ENCODE measurements at places on chromosomes 2 and 18. TPM values are rescaled to one million over a fixed set of nuclear protein-coding genes. Genes with fewer than 3 reads are reported as not detected.

DNA sequence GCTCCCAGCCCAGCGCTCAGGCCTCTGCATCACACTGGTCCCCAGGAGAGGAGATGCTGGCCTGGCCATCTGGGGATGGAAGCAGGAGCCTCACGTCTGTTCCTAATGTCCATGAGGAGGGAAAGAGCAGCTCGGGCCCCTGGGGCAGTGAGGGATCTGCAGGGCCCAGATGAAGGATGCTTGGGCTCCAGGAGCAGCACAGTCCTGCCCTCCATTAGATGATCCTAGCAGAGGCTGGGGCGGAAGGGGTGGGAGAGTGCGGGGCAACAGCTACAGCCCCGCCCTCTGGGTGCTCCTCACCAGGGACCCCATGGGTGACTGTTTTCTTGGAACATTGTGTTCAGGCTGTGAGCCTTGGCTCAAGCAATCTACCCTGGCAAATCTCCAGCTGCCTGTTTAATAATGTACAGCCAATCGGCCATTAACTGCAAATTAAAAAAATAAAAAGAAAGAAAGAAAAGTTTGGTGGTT, 49.7 kb downstream of the TNS1 start:
- peak overlapping the region; percentile 72 for H3K27ac ChIP-seq
- no peaks in the 10 kb centered on the region for H3K36me3 ChIP-seq
- peaks cover 53% of the 10 kb centered on the region for H3K4me1 ChIP-seq
- no peak for DNase-seq
- no peak overlapping the region for H3K4me3 ChIP-seq

- H3K36me3 ChIP-seq = no peaks in the 10 kb centered on the region
- peaks cover 12% of the 10 kb centered on the region for H3K4me1 ChIP-seq
- no peak for DNase-seq
These were observed 252.2 kb downstream of the KLHL29 start for GRCh38 chr2:23637011-23637778.

DNA sequence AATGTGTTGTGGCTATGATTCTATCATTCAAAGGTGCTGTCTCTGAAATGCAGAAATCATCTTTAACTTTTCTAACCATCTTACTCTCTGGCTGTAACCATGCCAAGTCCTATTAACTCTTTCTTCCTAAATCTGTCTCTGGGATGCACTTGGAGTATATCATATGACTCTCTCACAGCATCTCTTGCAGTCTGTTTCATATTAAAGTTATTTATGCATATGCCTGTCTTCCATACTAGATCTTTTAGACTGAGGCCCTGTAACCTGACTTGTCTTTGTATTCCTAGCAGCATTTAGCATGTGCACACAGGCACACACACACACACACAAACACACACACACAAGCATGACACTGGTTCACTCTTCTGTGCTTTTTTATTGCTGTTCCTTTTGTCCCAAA, 320.6 kb downstream of the ETAA1 start:
- no peak for DNase-seq
- H3K4me1 ChIP-seq = no peaks in the 10 kb centered on the region
- no peak overlapping the region for H3K27ac ChIP-seq
- H3K4me3 ChIP-seq = no peak overlapping the region
- no peaks in the 10 kb centered on the region for H3K36me3 ChIP-seq

- DNase-seq = no peak
- H3K27ac ChIP-seq = no peak overlapping the region
- no peak overlapping the region for H3K4me3 ChIP-seq
- H3K4me1 ChIP-seq = no peaks in the 10 kb centered on the region
- H3K27me3 ChIP-seq = no peaks in the 10 kb centered on the region
These were observed 52.2 kb upstream of the ACKR3 start for GRCh38 chr2:236517251-236518031.

- H3K27me3 ChIP-seq = no peaks in the 10 kb centered on the region
- no peaks in the 10 kb centered on the region for H3K36me3 ChIP-seq
- H3K4me1 ChIP-seq = no peaks in the 10 kb centered on the region
- no peak overlapping the region for H3K27ac ChIP-seq
- no peak for DNase-seq
- H3K4me3 ChIP-seq = no peak overlapping the region
These were observed 232.3 kb downstream of the OSR1 start for GRCh38 chr2:19125901-19126680.

DNA sequence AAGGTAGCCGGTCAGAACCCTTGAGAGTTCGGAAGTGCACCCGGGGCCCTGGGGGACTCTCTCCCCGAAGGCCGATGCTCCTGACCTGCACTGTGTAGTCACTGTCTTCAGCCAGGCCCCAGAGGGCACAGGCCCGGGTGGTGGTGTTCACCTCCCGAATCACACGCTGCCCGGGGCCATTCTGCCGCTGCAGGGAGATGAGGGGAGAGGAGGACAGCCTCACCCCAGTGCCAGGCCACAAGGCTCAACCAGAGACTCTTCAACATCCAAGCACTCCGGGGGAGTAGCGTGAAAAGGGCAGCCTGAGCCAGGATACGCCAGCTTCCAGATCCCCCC, 1.1 kb downstream of the FNDC4 start:
- H3K4me3 ChIP-seq = peak overlapping the region; percentile 54
- H3K27ac ChIP-seq = no peak overlapping the region
- peaks cover 7% of the 10 kb centered on the region for H3K4me1 ChIP-seq
- peaks cover 22% of the 10 kb centered on the region for H3K27me3 ChIP-seq
- DNase-seq = no peak

Gene MLPH
- total RNA-seq = 6.5 TPM

GRCh38 chr18:41456831-41457230, 498.2 kb upstream of the PIK3C3 start:
- H3K4me1 ChIP-seq = no peaks in the 10 kb centered on the region

DNA sequence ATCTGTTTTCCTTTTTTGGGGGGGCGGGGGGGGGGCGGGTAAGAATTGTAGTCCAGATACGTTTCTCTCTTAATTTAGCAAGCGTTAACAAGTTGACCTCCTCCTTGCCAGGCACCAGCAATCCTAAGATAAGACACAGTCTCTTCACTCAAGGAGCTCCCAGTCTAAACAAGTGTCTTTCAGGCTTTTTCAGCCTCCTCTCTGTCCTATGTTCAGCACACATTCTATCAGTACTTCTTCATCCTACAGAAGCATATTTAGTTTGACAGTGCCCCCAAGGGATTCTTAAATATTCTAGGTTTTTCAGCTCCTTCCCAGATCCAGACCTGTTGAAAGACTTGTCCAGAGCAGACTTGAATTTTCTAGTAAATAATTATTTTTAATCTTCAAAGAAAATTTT, 2.7 kb downstream of the PPP1CB start:
- H3K27me3 ChIP-seq = no peaks in the 10 kb centered on the region
- DNase-seq = no peak
- peak overlapping the region; percentile 96 for H3K27ac ChIP-seq
- peak overlapping the region; percentile 89 for H3K4me3 ChIP-seq

Gene SLC4A3
- total RNA-seq = 0.25 TPM

- no peak overlapping the region for H3K4me3 ChIP-seq
- no peak overlapping the region for H3K27ac ChIP-seq
- no peaks in the 10 kb centered on the region for H3K4me1 ChIP-seq
These were observed 318.0 kb downstream of the CELF4 start for GRCh38 chr18:37247497-37248161.

Gene C1QL2
- total RNA-seq = not detected

- no peaks in the 10 kb centered on the region for H3K36me3 ChIP-seq
These were observed 66.6 kb upstream of the STAM2 start for GRCh38 chr2:152241948-152242729.

GRCh38 chr2:150630587-150631235, 143.2 kb upstream of the RND3 start:
- no peak for DNase-seq
- H3K36me3 ChIP-seq = no peaks in the 10 kb centered on the region
- H3K4me1 ChIP-seq = no peaks in the 10 kb centered on the region
- no peak overlapping the region for H3K27ac ChIP-seq
- no peaks in the 10 kb centered on the region for H3K27me3 ChIP-seq
- no peak overlapping the region for H3K4me3 ChIP-seq

- peaks cover 23% of the 10 kb centered on the region for H3K4me1 ChIP-seq
- peak overlapping the region; percentile 9 for H3K4me3 ChIP-seq
- peak overlapping the region; percentile 92 for H3K27ac ChIP-seq
These were observed 2.1 kb downstream of the SLC39A10 start for GRCh38 chr2:195659114-195659513.

- no peaks in the 10 kb centered on the region for H3K36me3 ChIP-seq
- no peaks in the 10 kb centered on the region for H3K27me3 ChIP-seq
- H3K4me1 ChIP-seq = no peaks in the 10 kb centered on the region
- no peak for DNase-seq
- H3K27ac ChIP-seq = no peak overlapping the region
These were observed 1337.6 kb upstream of the SLC39A10 start for GRCh38 chr2:194319222-194319992.

GRCh38 chr18:22977847-22978701, 44.9 kb downstream of the RBBP8 start:
- no peaks in the 10 kb centered on the region for H3K27me3 ChIP-seq
- H3K36me3 ChIP-seq = no peaks in the 10 kb centered on the region
- H3K27ac ChIP-seq = no peak overlapping the region
- DNase-seq = no peak
- no peaks in the 10 kb centered on the region for H3K4me1 ChIP-seq
- H3K4me3 ChIP-seq = no peak overlapping the region

Gene MTERF4
- 42.8 TPM for total RNA-seq

DNA sequence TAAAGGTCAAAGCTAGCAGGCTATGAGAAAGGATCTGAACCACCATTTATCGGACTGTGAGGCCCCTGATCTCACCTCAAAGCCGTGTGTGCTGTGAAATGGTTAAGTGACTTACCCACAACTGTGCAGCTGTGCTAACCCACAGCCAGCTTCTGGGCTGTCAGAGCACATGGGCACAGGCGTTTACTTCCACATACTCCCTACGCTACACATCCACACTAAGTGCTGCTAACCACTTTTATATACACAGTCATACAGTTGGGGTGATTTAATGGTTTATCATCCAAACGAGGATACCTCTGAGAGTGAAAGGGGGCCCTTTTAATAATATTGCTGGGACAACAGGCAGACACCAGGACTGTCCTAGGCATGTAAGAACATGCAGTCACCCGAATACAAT, 37.3 kb downstream of the CYRIA start:
- no peak for DNase-seq
- no peaks in the 10 kb centered on the region for H3K36me3 ChIP-seq
- H3K27me3 ChIP-seq = no peaks in the 10 kb centered on the region
- peaks cover 71% of the 10 kb centered on the region for H3K4me1 ChIP-seq
- H3K4me3 ChIP-seq = no peak overlapping the region

GRCh38 chr18:35089891-35090550, 48.8 kb downstream of the MAPRE2 start:
- peak overlapping the region; percentile 44 for H3K27ac ChIP-seq
- DNase-seq = no peak
- no peak overlapping the region for H3K4me3 ChIP-seq
- H3K4me1 ChIP-seq = peaks cover 60% of the 10 kb centered on the region

Gene ASPRV1
- total RNA-seq = 0.42 TPM

DNA sequence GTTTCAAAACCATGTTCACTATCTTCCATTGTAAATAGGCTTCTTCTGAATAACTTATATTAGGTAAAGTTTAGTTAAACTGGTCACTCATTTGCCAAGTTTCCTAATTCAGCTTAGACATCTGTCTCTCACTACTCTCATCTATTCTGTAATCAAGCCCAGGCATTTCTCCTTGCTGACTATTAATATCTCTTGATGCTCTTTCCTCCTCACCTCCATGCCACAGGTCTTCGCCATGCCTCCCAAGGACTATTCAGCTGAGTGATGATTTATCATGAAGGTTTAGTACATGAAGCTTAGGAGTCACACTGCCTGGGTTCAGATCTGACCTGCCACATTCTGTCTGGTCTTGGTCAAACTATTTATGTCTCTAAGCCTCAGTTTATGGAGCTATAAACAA, 115.5 kb downstream of the SPOPL start:
- DNase-seq = no peak
- H3K27ac ChIP-seq = no peak overlapping the region
- H3K4me3 ChIP-seq = no peak overlapping the region
- no peaks in the 10 kb centered on the region for H3K36me3 ChIP-seq

- no peaks in the 10 kb centered on the region for H3K36me3 ChIP-seq
- no peak overlapping the region for H3K4me3 ChIP-seq
- peak overlapping the region; percentile 78 for H3K27ac ChIP-seq
- H3K27me3 ChIP-seq = no peaks in the 10 kb centered on the region
- no peak for DNase-seq
These were observed 39.4 kb downstream of the BMP10 start for GRCh38 chr2:68831686-68832232.

- H3K36me3 ChIP-seq = no peaks in the 10 kb centered on the region
- peaks cover 87% of the 10 kb centered on the region for H3K4me1 ChIP-seq
- H3K27me3 ChIP-seq = no peaks in the 10 kb centered on the region
- no peak for DNase-seq
- no peak overlapping the region for H3K4me3 ChIP-seq
These were observed 124.1 kb upstream of the EML6 start for GRCh38 chr2:54599326-54599710.

- no peaks in the 10 kb centered on the region for H3K36me3 ChIP-seq
- DNase-seq = no peak
- H3K4me3 ChIP-seq = no peak overlapping the region
- no peak overlapping the region for H3K27ac ChIP-seq
- no peaks in the 10 kb centered on the region for H3K27me3 ChIP-seq
These were observed 32.3 kb upstream of the MEP1B start for GRCh38 chr18:32157580-32157979.

- H3K36me3 ChIP-seq = no peaks in the 10 kb centered on the region
- no peak for DNase-seq
- H3K27ac ChIP-seq = no peak overlapping the region
- H3K27me3 ChIP-seq = no peaks in the 10 kb centered on the region
- no peaks in the 10 kb centered on the region for H3K4me1 ChIP-seq
- no peak overlapping the region for H3K4me3 ChIP-seq
These were observed 1.7 kb upstream of the MGAT5 start for GRCh38 chr2:134252092-134252750.

GRCh38 chr2:169365029-169365480, 2.7 kb upstream of the LRP2 start:
- H3K4me3 ChIP-seq = peak overlapping the region; percentile 46
- H3K4me1 ChIP-seq = peaks cover 41% of the 10 kb centered on the region
- no peaks in the 10 kb centered on the region for H3K36me3 ChIP-seq
- peaks cover 41% of the 10 kb centered on the region for H3K27me3 ChIP-seq
- no peak overlapping the region for H3K27ac ChIP-seq

GRCh38 chr18:48295586-48296311, 113.4 kb downstream of the ZBTB7C start:
- no peak for DNase-seq
- peaks cover 24% of the 10 kb centered on the region for H3K4me1 ChIP-seq
- H3K27ac ChIP-seq = no peak overlapping the region
- no peaks in the 10 kb centered on the region for H3K36me3 ChIP-seq

DNA sequence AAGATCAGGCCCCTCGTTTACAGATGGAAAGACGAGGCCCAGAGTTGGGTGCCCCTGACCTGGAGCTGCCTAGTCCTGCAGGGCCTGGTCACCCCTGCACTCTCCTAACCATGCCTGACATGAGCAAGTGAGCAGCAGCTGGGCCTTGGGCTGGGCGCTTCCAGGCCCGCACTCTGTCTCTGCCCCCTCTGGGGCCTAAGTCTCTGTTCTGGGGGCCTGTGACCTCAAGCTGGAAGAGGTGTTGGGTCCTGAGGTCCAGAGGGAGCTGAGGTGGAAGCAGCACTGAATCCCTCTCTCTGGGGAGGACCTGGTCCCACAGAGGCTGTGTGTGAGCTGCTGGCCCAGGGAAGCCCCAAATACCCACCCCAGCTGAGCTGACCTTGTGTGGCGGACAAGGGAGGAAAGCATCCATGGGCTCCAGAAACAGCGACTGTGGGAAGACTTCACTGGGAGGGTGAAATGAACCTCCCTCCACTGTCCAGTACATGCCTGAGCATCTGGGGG, 46.1 kb upstream of the GPC1 start:
- H3K4me3 ChIP-seq = no peak overlapping the region
- no peak overlapping the region for H3K27ac ChIP-seq
- DNase-seq = no peak
- peaks cover 27% of the 10 kb centered on the region for H3K4me1 ChIP-seq
- no peaks in the 10 kb centered on the region for H3K27me3 ChIP-seq

GRCh38 chr2:7878786-7879482, 802.9 kb upstream of the ID2 start:
- H3K36me3 ChIP-seq = no peaks in the 10 kb centered on the region
- no peaks in the 10 kb centered on the region for H3K4me1 ChIP-seq
- H3K4me3 ChIP-seq = no peak overlapping the region
- no peaks in the 10 kb centered on the region for H3K27me3 ChIP-seq
- no peak overlapping the region for H3K27ac ChIP-seq

Measured in gastrocnemius medialis (tissue), 4 donors.